ENCODE measurements at places on chromosomes 5 and 9.

DNA sequence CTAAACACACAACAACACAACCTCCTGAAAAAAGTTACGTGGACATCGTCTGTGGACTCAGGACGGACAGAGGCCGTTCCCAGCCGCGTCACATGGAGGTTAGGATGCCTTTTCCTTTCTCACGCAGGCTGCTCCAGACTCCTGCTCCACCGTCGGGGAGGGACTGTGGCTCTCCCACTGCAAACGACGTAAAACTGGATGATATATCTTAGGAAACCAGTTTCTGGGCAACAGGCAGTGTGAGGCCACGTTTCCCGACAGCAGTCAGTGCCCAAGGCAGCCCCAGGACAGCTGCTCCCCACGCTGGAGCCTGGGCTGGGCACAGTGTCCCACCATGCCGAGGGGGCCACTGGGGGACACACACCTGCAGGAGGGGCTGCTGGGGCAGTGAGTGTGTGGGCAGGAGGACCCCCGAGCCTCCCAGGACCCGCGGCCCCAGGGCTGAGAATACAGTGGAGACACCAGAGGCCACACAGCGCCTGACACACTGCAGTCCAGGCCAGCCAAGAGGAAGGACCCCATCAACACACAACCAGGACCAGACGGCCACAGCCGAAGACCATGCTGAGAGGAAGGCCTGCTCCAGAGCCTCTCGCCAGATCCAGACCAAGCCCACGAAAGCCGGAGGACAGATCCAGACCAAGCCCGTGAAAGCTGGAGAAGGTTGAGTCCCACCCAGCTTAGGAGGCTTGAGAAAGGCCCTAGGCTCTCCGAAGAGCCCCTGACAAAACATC is 26.2 kb downstream of the EXD3 start:
- DNase-seq, result no peak

GRCh38 chr5:69432412-69433206 is 17.7 kb downstream of the MARVELD2 start:
- no peak for DNase-seq

DNA sequence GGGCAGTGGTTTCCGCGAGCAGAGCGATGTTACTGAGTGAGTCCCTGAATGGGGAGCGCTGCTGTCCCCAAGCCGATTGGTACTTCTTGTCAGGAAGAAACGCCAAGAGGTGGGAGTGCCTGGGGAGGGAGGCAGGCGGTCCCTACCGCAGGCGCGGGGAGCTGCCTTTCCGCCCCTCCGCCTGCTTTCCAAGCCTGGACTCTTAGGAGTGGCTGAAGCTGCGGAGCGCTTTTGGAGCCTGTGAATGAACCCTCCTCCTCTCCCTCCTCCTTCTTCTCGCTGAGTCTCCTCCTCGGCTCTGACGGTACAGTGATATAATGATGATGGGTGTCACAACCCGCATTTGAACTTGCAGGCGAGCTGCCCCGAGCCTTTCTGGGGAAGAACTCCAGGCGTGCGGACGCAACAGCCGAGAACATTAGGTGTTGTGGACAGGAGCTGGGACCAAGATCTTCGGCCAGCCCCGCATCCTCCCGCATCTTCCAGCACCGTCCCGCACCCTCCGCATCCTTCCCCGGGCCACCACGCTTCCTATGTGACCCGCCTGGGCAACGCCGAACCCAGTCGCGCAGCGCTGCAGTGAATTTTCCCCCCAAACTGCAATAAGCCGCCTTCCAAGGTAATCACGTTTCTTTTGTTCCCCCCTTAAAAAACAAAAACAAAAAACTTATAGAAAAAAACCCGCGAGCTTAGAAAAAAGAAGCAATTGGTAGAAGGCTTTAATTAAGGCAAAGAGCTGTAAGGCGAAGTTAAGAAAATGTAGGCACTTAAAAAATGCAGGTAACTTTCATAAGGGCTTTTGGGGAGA is at the start of gene VCAN:
Gene VCAN (plus strand): TSS at position 340 of the 808 bp plus-strand sequence. CDS start 11,775 bp downstream, outside the sequence.
- DNase-seq, result no peak

DNA sequence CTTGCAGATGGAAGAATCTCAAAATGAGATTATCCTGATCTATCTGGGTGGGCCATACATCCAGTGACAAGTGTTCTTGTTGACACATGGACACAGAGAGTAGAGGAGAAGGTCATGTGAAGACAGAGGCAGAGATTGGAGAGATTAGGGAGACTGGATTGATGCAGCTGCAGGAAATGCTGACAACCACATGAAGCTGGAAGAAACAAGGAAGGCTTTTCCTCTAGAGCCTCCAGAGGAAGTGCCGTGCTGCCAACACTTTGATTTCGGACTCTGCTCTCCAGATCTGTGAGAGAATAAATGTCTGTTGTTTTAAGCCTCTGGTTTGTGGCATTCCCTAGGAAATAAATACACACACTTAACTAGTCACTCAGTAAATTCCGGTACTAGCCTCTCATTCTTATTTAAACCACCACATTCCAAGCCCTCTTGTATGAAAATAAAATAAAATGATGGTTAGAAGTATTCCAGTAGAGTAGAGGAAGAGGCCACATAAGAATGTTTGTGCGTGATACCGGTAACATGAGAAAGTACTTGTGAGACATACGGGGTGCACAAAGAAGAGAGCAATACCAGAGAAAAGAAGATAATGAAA is 110.9 kb upstream of the DMAC1 start:
- no peak for DNase-seq

- no peak for DNase-seq
Measured at GRCh38 chr5:109759306-109759705, 69.6 kb downstream of the MAN2A1 start.

DNA sequence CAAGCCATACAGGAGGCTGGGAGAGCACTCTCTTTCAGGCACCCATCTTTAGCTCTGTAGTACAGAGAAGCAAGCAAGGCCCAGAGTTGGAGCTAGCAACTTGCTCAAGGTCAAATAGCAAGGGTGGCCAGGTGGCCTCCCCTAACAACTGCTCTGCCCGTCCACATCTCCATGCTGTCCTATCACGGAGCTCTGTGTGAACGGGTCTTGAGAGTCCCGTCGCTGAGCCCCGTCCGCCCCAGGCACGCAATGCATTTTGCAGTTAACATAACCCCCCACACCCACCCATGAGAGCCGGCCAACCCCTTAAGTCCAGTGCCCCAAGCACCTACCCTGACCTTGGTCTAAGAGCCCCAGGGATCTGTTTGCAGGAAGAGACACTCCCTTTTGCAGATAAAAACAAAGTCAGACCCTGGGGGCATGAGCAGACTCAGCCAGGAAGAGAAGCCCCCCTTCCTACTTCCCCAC is 1.5 kb downstream of the RNF44 start:
- no peak for DNase-seq

DNA sequence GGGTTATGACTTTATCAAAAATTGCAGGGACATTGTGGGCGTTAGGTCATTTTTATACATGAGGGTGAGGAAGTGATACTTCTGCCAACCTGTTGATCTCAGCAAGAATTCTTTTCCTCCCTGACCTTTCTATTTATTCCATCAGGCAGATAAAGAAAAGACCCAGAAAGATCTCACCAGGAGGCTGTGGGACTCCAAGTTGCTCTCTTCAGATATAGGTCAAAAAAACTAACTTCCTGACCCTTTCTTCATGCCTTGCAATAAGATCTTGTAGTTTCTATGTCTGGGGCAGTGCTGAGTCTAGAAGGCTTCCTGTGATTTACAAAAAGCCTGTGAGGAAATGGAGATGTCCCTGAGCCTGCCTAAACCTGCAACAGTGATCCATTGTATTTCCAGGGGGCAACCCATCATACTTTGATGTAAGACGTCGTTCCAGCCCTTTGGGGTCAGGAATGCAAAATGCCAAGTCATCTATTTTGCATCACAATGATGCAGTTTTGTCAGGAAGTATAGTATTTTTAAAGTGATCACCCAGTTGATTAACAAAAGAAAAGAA is 22.0 kb upstream of the PIK3R1 start:
- DNase-seq, result no peak

DNA sequence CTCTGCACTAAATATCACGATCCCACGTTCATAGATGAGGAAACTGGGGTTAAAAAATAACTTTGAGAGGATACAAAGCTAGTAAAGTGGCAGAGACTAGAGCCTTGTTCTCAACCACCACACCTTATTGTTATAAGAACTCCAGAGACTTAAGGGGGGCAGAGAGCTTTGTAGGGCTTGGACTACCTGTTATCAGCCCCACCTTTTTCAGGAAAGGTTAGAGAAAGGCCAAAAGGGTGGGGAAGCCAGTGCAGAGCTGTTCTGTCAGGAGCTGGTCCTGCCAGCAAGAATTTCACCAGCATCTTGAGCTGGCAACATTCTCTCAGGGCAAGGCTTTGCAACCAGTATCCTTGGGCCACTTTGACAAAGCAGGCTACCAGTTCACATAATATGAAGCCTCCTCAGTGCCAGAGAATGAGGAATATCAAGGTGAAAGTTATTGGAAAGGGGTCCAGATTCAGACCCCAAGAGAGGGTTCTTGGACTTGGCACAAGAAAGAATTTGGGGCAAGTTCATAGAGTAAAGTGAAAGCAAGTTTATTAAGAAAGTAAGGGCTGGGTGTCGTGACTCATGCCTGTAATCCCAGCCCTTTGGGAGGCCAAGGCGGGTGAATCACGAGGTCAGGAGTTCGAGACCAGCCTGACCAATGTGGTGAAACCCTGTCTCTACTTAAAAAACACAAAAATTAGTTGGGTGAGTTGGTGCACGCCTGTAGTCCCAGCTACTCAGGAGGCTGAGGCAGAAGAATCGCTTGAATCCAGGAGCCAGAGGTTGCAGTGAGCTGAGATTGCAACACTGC is 66.2 kb upstream of the CLINT1 start:
- no peak for DNase-seq

GRCh38 chr5:97364731-97365130 is 181.7 kb upstream of the RIOK2 start:
- DNase-seq, result no peak

GRCh38 chr9:101375546-101375945 is 9.3 kb downstream of the BAAT start:
- no peak for DNase-seq

DNA sequence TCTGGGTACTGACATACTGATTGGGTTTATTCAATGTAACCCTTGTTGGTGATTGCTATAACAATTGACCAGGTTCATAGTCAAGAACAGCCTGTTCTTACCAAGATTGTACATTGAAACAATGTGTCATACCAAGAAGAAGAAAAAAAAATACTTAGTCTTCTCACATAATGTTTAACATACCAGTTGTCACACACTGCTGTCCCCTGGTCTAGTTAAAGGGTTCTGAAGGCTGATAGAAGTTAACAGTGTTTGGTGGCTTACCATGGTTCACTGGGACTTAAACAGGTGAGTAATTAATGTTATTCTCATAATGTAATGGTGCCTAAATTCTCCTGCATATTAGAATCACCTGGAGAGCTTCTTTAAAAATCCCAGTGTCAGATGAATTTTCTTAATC is 18.5 kb upstream of the CDC42SE2 start:
- DNase-seq, result no peak

GRCh38 chr5:1760231-1760630 is 39.4 kb downstream of the MRPL36 start:
- DNase-seq, result no peak

DNA sequence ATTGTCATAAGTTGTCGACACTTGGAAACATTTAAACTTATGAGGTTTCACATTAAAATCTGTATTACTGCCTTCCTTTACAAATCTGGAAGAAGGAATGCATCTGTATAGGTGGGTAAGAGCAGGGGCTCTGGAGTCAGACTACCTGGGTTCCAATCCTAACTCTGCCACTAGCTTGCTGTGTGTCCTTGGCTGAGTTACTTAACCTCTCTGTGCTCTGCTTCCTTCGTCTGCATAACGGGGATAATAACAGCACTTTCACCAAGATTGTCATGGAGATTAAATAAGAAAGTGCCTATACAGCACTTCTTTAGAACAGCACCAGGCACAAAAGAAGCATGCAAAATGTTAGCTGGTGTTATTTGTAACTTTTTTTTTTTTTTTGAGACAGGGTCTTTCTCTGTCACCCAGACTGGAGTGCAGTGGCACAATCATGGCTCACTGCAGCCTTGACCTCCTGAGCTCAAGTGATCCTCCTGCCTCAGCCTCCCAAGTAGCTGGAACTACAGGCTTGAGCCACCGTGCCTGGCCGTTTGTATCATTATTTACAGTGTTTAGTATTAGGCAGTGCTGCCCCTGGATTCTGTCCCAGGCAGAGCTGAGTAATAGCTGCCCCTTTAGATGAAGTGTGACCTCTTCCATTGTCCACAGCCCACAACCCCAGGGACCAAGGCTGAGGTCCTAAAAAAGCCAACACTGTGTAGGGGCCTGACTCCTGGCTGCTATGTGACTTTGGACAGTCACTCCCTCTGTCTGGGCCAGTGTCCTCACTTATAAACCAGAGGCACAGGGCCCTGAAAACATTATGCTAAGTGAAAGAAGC is 25.4 kb upstream of the TTLL11 start:
- no peak for DNase-seq

GRCh38 chr9:132387133-132387532 is 19.5 kb downstream of the TTF1 start:
- DNase-seq, result no peak

DNA sequence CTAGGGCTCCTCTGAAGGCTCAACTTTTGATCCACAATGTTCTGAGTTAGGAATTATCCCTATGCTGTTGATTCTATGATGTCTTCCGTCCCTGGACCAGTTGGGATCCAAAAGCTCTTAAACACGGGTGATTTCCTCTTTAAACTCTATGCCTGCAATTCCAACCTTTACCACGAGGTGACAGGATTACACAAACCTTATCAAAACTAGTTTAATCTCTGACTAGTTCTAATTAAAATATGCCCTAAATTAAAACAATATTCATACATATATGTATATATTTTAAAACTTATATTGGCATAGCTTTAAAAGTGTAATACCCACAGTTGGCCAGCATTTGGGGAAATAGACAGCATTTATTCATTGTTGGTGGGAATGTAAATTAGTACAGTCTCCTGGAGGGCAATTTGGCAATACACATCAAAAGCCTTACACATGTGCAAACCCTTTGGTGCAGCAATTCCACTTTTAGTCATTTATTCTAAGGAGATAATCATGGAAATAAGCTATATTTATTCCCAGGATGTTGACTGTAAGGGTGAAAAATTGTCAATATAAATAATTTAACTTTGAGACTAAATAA is 51.6 kb upstream of the PHYKPL start:
- DNase-seq, result no peak

DNA sequence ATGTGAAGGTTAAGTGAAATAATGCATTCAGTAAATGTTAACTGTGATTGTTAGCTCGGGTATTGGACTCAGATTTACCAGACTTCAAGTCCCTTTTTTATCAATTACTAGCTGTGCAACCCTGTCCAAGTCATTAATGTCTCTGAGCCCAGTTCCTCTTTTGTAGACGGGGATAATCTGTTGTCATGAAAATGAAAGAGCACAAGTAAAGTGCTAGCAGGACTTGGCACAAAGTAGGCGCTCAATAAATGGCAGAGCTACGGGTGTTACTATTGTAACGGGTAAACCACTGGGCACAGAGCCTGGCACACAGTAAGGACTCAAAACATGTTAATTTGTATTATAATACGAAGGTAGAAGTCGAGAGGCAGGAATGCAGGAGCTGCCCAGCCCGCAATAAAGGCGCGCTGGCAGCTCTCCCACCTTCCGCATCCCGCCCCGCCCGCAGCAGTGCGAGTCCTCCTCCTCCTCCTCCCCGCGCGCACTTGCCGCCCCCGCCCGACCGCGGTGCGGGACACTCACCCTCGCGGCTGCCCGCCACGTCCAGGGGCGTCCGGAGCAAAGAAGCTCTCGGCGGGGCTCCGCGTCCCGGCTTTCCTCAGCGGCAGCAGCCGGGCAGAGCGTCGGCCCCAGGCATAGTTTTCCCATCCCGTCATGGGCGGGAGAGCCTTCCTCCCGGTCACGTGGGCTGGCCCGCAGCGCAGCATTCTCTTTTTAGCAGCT is at the start of gene C1QTNF2:
Gene C1QTNF2 (minus strand): TSS at position 637 of the 723 bp plus-strand sequence. CDS start 15,615 bp downstream, outside the sequence.
- DNase-seq, result peak; percentile 5

Data from stimulated activated CD4-positive, alpha-beta T cell treated with anti-CD3 and anti-CD28 coated beads, Interleukin-4, amount 100 ng/mL, for 1 hour (primary cell).